Activated naive CD8-positive, alpha-beta T cell treated with anti-CD3 and anti-CD28 coated beads, Interleukin-2, amount 10 ng/mL, durations not matched to agents 7 days and 5 days (primary cell): ENCODE measurements at places on chromosomes 4 and X. TPM values are rescaled to one million over a fixed set of nuclear protein-coding genes. Genes with fewer than 3 reads are reported as not detected.

DNA sequence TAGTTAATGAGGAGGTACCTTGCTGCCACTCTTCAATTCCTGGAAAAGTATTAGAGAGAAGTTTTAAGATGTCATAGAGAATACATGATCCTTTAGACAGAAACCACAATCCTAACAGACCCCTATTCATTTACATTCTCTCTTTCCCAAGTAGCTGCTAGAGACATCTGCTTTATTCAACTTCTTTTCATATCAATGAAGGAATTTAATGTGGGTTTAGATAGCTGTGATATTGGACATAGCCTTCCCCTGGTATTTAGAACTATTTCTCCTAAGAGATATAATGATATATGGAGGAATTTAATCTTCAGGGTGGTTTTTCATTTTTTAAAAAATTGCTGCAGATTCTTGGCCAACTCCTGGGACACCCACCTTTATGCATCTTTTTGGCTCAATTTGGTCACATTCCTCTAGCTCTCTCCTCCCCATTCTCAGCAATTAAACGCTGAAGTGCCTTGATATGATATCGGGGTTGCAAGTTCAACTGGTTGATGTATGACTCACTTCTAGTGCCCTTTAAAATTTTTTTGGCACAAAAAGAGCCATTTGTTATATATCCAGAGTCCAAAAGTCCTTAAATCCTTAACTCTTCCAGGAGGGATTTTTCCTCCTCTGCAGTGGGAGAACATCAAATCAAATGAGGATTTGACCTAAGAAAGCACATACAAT, 57.6 kb downstream of the DOCK11 start:
- peaks cover 22% of the 10 kb centered on the region for H3K36me3 ChIP-seq
- no peak for DNase-seq
- no peak overlapping the region for H3K27ac ChIP-seq

DNA sequence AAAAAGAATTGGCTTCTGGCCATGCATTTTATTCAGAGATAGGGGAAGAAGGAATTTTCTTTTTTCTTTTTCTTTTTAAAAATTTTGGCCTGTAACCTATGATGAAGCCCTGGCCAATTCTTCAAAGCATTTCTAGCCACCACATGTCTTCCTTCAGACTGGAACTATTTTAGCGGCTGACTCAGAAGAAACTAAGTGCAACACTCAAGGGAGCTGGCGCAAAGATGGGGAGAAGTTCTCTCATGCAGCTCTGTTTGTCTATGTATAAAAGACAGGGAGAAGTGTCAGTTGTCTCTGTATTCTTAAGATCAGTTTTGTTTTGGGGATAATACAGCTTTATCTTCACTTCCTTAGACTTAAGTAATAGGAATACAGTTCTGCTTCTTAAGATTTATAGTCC, 46.1 kb downstream of the MBNL3 start:
- no peaks in the 10 kb centered on the region for H3K4me1 ChIP-seq
- H3K4me3 ChIP-seq = no peak overlapping the region
- no peak for DNase-seq
- no peaks in the 10 kb centered on the region for H3K36me3 ChIP-seq
- H3K27ac ChIP-seq = no peak overlapping the region

Gene HTN1
- not detected for total RNA-seq

DNA sequence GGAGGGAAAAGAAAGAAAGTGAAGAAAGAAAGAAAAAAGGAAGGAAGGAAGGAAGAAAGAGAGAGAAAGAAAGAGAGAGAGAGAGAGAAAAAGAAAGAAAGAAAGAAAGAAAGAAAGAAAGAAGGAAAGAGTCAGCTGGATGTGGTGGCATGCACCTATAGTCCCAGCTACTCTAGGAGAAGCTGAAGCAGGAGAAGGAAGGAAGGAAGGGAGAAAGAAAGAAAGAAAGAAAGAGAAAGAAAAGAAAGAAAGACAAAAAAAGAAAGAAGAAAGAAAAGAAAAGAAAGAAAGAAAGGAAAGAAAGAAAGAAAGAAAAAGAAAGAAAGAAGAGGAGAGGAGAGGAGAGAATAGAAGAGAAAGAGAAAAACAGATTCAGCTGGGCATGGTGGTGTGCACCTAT, 44.3 kb upstream of the ERVMER34-1 start:
- no peaks in the 10 kb centered on the region for H3K4me1 ChIP-seq
- DNase-seq = no peak
- H3K27ac ChIP-seq = no peak overlapping the region
- no peak overlapping the region for H3K4me3 ChIP-seq
- peaks cover 2% of the 10 kb centered on the region for H3K27me3 ChIP-seq

GRCh38 chrX:57070185-57070984, 51.0 kb downstream of the SPIN2B start:
- H3K27me3 ChIP-seq = no peaks in the 10 kb centered on the region
- DNase-seq = no peak
- H3K27ac ChIP-seq = no peak overlapping the region
- no peaks in the 10 kb centered on the region for H3K4me1 ChIP-seq

- H3K4me3 ChIP-seq = no peak overlapping the region
- H3K36me3 ChIP-seq = peaks cover 71% of the 10 kb centered on the region
- no peak for DNase-seq
- peaks cover 3% of the 10 kb centered on the region for H3K27me3 ChIP-seq
- peaks cover 24% of the 10 kb centered on the region for H3K4me1 ChIP-seq
- H3K27ac ChIP-seq = no peak overlapping the region
These were observed 184.0 kb downstream of the TSPAN5 start for GRCh38 chr4:98474408-98474844.
